Occipital lobe (tissue), 3 donors: ENCODE measurements at places on chromosomes 3 and 15. TPM values are rescaled to one million over a fixed set of nuclear protein-coding genes. Genes with fewer than 3 reads are reported as not detected.

The FBXO40 gene
- total RNA-seq: 0.31 TPM

The AQP9 gene
- under 0.01 TPM for total RNA-seq

GRCh38 chr3:44772099-44772442 is 10.5 kb downstream of the KIF15 start:
- no peak for DNase-seq

DNA sequence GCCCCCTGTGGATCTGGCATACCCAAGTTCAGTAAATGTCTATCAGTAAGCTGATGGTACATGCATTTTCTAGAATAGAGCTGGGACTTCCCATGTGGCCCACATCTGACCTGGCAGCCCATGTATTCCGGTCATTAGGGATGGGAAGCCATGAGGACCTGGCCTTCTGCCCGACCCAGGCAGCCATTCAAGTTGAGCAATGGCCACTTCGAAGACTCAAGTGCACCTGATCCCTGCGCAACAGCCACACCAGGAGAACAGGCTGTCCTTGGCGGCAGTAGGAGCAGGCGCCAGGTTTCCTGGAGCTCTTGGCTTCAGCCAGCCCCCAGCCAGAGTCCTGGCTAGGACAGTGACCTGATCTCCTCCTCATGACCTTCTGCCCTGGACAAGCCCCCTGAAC is 14.6 kb downstream of the HEMK1 start:
- DNase-seq: no peak

DNA sequence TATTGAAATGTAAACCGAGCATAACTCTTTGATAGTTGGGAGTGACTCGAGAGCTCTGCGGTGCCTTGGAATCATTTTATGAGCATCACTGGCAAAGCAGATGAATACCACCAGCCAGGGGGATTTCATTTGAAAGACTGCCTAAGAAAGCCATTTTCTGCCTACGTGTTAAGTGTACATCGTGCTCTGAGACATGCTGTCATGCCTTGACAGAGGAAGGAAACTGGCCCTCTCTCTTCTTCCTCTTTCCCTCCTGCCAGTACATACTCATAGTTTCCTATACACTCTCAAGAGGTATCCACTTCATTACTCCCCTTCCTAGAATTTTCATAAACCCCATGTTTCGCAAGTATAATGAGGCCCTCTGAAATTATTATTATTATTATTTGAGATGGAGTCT is 8.8 kb downstream of the BCL2A1 start:
- no peak for DNase-seq
